Substantia nigra (tissue), 51 donors: ENCODE measurements at places on chromosomes 6 and 20.

DNA sequence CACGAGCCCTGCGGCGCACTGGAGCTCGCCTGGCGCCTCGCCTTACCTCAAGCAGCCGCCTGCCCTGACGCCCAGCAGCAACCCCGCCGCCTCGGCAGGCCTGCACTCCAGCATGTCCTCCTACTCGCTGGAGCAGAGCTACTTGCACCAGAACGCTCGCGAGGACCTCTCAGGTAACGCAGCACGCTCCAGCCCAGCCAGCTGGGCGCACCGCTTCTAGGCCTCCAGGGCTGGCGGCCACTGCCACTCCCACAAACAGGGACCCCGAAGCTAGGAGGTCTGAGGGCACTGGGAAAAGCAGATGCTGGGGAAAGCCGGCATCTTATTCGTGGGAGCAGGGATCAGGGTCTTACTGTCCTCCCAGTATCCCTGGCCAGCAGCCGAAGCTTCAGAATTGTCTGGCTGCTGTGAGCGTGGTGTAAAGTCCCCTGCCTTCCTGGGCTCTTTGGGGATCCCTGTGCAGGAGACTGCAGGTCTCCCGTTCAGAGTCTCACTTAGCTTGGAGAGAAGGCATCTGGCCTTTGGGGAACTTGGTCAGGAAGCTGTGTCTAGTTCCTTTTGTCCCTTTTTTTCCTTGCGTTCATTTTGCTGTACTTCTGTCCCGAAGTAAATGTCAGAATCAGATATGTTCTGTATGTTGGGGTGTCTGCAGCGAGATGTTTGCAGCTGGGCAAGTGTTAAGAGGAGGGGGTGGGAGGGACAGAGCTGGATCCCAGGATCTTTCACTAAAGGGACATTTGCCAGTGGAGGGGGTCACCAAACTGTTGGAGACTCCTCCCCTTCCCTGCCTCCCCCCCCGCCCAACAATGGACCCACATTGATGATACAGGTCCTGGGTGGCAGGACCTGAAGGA lies 1.8 kb downstream of the FOXF2 start:
- DNase-seq, result no peak

- DNase-seq, result no peak
Observed at GRCh38 chr20:9989066-9989724, 45.6 kb upstream of the ANKEF1 start.

- no peak for DNase-seq
Observed at GRCh38 chr20:10263385-10264165, 44.9 kb downstream of the SNAP25 start.

GRCh38 chr20:5127859-5128424 lies 1.1 kb downstream of the CDS2 start:
- DNase-seq, result no peak

GRCh38 chr6:34718976-34719375 lies 22.4 kb upstream of the ILRUN start:
- no peak for DNase-seq

- DNase-seq, result no peak
Observed at GRCh38 chr6:147821295-147821897, 312.9 kb downstream of the SAMD5 start.

- DNase-seq, result no peak
Observed at GRCh38 chr6:149319422-149319821, 1.9 kb downstream of the TAB2 start.

DNA sequence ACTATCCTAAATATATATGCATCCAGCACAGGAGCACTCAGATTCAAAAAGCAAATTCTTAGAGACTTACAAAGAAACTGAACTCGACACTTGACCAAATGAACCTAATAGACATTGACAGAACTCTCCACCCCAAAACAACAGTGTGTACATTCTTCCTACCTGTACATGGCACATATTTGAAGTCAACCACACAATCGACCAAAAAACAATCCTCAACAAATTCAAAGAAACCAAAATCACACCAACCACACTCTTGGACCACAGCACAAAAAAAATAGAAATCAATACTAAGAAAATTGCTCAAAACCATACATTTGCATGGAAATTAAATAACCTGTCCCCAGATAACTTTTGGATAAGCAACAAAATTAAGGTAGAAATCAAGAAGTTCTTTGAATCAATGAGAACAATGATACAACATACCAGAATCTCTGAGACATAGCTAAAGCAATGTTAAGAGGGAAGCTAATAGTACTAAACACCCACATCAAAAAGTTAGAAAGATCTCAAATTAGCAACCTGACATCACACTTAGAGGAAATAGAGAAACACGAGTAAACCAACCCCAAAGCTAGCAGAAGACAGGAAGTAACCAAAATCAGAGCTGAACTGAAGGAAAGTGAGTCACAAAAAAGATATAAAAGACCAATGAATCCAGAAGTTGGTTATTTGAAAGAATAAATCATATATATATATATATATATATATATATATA lies 12.5 kb upstream of the TREM1 start:
- DNase-seq, result no peak

- no peak for DNase-seq
Observed at GRCh38 chr6:155487371-155488130, 31.9 kb upstream of the NOX3 start.

- no peak for DNase-seq
Observed at GRCh38 chr20:46708172-46708860, 1.1 kb upstream of the SLC2A10 start.

GRCh38 chr6:92708270-92708669 lies 711.1 kb downstream of the EPHA7 start:
- DNase-seq, result no peak

- DNase-seq, result no peak
Observed at GRCh38 chr20:47262008-47262364, 94.5 kb downstream of the ZMYND8 start.

DNA sequence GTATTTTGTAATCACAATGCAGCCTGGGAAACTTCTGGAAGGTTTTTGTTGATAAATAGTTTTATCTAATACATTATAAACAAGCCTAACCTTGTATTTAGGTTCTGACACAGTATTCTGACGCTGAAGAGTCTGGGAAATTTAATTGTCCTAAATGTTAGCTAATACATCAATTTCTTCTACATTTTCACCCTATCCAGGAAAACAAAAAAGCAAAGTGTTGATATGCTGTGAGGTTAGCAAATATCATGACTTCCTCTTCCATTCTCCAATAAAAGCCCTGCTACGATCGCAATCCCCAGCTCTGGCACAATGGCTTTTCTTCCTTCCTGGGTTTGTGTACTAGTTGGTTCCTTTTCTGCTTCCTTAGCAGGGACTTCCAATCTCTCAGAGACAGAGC lies at the start of gene C6orf58:
C6orf58 (plus strand) TSS at position 301 of the 400 bp plus-strand sequence; CDS start at position 313, 12 bp downstream.
- DNase-seq, result no peak

GRCh38 chr6:142802124-142802523 lies 142.9 kb downstream of the HIVEP2 start:
- no peak for DNase-seq

DNA sequence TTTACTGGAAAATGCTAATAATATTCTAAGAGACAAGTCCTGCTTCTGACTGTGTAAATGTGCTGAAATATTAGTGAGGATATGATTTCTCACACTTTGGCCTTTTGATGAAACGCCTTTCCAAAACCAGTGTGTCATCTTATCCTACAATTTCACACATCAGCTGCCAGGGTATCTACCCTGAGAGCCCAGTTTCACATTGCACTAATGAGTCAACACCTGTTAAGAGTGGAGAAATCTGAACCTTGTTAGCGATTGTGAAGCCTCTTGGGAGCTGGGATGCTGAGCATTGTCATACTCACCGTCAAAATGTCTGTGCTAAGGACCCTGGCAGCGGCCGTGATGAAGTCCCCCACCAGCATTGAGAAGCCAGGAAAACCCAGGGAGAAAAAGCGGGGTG lies 166.0 kb downstream of the RALGAPA2 start:
- DNase-seq, result no peak

- no peak for DNase-seq
Observed at GRCh38 chr6:120357447-120357846, 976.8 kb downstream of the TBC1D32 start.

DNA sequence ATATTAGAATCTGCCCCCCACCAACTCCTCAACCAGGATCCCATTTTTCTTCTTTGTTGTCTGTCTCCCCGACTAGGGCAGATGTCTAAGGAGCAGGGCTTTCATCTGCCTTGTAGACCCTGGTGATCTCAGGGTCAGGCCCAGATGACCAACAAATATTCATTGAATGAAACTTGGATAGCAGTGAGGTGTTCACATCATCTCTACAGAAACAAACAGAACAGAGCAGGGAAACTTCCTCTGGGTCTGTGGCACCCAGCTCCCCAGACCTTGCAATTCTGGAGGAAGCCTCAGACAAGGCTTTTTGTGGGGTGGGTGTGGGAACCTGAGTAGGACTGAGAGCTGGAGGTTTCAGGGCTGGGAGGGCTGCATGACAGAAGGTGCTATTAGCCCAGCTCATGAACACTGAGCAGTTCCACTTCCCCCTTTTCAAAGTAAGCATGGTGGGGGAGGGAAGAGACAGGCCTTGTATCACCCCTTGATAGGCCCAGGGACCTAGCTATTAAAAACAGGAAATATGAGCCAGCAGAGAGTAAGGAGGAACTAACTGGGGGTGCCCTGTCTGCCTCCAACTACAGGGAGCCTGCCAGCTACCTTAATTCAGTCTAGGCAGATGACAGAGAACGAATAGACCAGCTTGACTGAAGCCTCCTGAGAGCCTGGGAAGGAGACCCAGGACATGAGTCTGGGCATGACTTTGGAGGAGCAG lies 37.3 kb upstream of the TOP1 start:
- DNase-seq, result no peak

DNA sequence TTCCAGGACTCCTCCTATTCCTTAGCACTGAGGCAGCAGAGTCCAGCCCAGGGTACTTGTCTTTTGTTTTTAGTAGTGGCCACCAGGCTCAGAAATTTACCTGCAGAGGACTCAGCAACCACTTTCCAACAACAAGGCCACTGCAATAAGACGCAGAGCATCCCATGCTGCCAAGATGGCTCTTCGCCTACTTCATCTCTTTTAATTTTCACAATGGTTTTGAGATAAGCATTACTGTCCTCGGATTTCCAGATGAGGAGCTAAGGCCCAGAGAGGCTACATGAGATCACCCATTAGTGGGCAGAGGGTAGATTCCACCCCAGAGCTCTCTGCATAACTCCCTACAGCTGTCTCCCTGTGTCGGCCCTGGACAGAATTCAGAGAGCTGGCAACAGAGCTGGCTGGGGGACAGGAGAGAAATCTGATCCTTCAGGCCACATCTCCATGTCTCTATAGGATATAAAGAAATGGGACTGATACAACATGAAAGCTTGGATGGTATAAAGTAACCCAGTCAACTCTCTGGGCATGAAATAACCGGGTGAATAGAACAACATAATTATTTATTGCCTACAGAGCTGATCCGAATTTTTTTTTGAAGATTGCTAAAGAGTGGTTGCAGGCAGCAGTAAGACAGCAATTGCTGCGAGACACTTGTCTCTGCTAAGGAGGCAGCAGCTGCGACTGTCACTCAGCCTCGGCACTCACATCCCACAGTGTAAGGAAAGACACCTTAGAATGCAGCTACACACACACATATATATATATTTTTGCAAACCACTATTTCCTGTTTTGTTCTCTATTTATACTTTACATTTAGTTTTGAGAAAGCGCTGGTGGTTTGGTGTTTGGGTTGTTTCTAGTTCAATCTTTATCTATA lies 37.2 kb downstream of the SCML4 start:
- DNase-seq, result no peak

- no peak for DNase-seq
Observed at GRCh38 chr6:165976684-165977083, 191.0 kb downstream of the TBXT start.

- no peak for DNase-seq
Observed at GRCh38 chr6:130520221-130520620, 154.4 kb downstream of the TMEM200A start.

- DNase-seq, result no peak
Observed at GRCh38 chr20:51790256-51790655, 12.1 kb downstream of the SALL4 start.

GRCh38 chr6:159149641-159150040 lies 19.6 kb upstream of the FNDC1 start:
- no peak for DNase-seq

DNA sequence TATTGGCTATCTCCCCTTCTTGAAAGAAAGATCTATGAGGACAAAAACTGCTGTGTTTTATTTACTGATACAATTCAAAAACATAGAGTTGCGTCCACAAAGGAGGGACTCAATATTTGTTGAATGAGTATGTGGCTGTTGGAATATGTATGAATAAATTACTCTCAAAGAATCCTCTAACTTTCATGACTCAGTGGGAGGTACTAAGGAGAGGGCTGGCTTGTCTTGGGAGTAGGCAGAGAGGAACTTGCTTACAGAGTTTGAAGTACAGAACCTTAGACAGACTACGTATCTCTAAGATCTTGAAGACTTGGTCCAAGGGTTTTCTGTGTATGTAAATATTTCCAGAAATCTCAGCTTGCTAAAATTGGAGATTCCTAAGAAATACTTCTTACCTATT lies 504.0 kb upstream of the PTCHD4 start:
- DNase-seq, result no peak

- no peak for DNase-seq
Observed at GRCh38 chr20:13436530-13436929, 202.2 kb downstream of the TASP1 start.

- DNase-seq, result no peak
Observed at GRCh38 chr6:87623248-87623647, 33.3 kb downstream of the ORC3 start.

DNA sequence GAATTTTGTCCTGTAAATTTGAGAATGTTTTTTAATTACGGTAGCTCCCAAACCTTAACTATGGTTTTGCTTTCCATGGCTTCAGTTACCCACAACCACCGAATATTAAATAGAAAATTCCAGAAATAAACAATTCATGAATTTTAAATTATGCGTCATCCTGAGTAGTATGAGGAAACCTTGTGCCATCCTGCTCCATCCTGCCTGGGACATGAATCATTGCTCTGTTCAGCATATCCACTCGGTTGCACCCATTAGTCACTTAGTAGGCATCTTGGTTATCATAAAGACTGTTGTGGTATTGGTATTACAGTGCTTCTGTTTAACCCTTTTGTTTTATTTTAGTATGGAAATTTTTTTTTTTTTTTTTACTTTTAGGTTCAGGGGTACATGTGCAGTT lies 39.7 kb downstream of the KCNS1 start:
- DNase-seq, result no peak

DNA sequence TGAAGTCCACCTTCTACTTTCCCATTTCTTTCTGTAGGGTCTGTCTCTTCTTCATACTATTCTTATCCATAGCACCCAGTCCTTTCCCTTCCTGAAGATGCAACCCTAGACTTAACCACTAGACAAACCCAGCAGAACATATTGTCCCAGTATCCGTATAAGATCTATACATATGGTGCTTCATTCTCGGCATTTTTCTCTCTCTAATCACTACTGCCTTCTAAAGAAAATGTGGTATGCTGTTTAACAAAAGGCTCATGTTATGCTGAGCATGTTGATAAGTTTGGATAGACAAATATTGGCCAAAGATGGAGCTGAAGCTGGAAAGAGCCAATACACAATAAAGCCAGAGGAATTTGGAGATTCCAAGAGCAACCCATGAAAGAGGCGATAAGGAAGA lies 212.6 kb downstream of the MAFB start:
- no peak for DNase-seq

GRCh38 chr6:139254196-139254595 lies 37.6 kb downstream of the TXLNB start:
- DNase-seq, result no peak

GRCh38 chr20:35135867-35136586 lies 11.1 kb downstream of the EDEM2 start:
- DNase-seq, result no peak
